ENCODE measurements at places on chromosomes 5 and 9.

- DNase-seq: no peak
These were observed 118.8 kb upstream of the ADAMTS19 start for GRCh38 chr5:129341306-129341705.

DNA sequence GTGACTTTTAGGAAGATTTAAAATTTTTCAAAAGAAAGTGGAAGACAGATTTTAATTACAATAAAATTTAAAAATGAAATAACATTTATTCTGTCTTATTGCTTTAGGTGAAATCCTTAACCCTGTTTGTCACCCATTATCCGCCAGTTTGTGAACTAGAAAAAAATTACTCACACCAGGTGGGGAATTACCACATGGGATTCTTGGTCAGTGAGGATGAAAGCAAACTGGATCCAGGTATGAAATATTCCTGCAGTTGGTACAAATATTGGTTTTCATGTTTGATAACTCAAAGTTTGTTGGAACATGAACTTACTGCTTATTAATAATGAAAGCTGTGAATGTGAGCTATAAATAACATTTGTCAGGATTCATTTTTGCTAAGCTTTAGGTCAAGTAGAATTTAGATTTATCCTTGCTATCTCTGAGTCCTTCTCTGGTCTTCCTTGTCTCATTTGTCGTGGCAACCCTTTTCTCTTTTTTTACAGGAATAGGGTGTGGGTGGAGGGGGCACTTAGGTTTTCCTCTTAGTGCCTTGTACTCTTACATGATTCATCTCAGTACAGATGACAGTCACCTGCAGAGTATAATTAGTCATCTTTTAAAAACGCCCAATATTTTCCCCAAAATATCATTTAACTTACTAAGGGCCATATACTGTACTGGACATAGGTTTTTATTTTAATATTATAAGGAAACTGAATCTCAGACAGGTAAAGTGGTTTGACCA, 95.3 kb upstream of the RASGRF2 start:
- DNase-seq: no peak

DNA sequence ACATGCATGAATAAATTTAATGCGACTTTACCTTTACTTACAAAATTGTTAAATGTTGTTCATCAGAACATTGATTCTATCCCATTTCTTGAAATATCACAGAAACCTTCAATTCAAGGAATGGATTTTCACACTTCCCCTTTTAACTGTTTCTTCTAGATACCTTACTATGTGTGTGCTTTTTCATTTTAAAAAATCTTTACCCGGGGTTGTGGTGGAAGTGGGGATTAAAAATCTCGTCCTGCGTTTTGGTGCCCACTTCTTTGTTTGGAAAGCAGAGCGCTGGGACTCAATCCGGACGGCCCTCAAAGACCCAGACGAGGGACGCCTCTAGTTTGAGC, 5.8 kb upstream of the MEF2C start:
- DNase-seq: no peak

GRCh38 chr5:98902733-98903132, 26.1 kb downstream of the CHD1 start:
- DNase-seq: no peak

DNA sequence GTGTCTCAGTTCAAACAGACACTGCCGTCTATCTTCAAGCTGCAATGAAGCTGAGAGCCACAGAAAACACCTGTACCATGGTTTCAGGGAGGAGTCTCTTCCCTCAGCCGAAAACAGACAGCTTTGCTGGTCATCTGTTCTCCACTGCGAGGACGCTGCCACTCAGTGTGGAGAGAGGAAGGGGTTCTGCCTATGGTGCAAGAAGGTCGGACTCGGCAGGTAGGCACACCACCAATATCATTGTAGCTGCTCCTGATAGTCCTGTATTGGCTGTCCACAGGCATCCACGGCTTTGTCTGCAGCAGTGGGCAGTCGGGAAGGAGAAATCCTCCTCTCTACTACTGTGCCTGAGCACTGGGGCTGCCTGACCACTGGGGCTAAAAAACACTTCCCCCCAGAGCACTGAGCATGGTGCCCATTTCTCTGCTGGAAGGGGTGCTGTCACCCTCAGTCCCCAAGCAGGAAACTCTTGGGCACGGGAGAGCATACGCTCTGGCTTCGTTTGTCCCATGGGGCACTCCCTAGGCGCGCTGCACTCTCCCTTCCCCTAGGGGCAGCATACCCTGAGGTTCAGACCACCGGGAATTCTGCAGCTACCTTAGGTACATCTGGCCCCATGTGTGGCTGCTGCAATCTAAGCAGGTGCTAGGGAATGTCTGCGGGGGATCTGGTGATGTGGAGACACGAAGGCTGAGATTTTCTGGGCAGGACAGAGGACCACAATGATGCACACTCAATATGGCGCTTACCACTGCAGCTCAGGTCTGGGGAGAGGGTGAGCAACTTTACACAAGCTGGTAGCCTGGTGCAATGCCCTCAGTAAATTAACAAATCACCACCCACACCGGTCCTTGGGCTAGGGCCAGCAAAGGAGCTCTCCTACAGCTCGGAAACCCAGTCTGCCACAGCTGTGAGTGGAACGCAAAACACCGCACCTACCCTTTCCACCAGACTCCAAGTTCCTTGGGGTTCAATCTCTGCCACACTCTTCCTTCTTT, 880.9 kb upstream of the SEMA6A start:
- no peak for DNase-seq

GRCh38 chr5:128627939-128628338, 89.9 kb upstream of the FBN2 start:
- DNase-seq: no peak

DNA sequence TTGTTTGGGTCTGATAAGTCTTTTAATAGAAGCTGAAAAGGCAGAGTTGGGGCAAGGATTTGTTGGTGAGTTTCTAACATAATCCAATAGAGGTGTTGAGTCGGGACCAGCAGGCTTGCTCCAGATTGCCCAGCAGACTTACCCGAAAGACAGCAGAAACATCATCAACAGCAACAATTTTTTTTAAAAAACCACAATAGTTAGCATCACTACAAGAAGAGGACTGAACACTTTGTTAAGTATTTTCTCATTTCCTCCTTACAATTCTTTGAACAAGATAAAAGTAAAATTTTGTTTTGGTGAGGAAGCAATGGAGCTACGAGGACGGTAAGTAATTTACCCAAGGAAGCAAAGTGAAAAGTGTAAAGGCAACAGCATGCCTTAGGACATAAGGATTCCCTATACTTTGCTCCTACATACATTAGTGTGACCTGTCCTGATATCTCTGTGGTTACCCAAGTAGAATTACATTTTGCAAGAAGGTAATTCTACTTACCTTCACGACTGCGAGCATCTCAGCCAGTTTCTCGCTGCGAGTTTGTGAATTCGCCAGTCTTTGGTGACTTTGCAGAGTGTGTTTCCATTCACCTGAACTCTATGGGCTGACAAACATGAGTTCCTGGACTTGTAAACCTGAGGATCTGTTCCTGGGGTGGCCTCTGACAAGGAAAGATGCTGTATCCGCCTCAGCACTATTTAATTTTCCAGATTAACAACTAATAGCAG, 13.2 kb downstream of the ITK start:
- no peak for DNase-seq

- DNase-seq: no peak
These were observed 146.5 kb downstream of the PPP2R2B start for GRCh38 chr5:146731909-146732659.

DNA sequence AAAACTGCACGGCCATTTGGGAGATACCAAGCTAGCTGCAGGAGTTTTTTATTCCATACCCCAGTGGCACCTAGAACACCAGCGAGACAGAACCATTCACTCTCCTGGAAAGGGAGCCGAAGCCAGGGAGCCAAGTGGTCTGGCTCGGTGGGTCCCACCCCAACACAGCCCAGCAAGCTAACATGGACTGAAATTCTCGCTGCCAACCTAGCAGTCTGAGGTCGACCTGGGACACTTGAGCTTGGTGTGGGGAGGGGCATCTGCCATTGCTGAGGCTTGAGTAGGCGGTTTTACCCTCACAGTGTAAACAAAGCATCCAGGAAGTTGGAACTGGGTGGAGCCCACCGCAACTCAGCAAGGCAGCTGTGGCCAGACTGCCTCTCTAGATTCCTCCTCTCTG, 108.9 kb upstream of the CHD1 start:
- DNase-seq: no peak

- DNase-seq: no peak
These were observed 453 bp upstream of the CCL28 start for GRCh38 chr5:43412644-43413043.

GRCh38 chr5:172356047-172356446, 72.5 kb upstream of the UBTD2 start:
- DNase-seq: no peak

- peak; percentile 27 for DNase-seq
These were observed 442.7 kb upstream of the CD180 start for GRCh38 chr5:67639313-67639712.

- DNase-seq: no peak
These were observed 7.5 kb upstream of the ERAP2 start for GRCh38 chr5:96868603-96869371.

- DNase-seq: no peak
These were observed 105.2 kb downstream of the DPYSL3 start for GRCh38 chr5:147404706-147405105.

DNA sequence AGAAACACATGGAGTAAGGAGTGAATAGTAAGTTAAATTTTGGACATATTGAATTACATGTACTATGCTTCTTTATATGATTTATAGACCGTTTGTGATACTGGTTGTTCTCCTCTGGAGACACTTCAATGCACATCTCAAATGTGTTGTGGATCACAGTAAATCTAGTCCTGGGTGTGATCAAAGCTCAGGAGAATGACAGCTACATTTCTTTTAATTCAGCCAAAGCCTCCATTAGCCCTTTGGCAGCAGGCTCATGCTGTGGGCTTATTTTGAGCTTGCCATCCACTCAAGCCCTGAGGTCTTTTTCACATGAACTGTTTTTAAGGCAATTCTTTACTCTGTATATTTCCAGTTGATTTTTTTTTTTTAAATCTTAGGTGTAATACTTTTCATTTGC, 34.6 kb upstream of the ACTBL2 start:
- no peak for DNase-seq

- no peak for DNase-seq
These were observed 161.5 kb upstream of the CDKN2B start for GRCh38 chr9:22170556-22170955.

GRCh38 chr5:9194509-9194908, 351.4 kb downstream of the SEMA5A start:
- DNase-seq: no peak

GRCh38 chr5:71817891-71818290, 98.8 kb downstream of the CARTPT start:
- DNase-seq: no peak

- no peak for DNase-seq
These were observed 2249.2 kb upstream of the C9orf72 start for GRCh38 chr9:29822458-29822857.

DNA sequence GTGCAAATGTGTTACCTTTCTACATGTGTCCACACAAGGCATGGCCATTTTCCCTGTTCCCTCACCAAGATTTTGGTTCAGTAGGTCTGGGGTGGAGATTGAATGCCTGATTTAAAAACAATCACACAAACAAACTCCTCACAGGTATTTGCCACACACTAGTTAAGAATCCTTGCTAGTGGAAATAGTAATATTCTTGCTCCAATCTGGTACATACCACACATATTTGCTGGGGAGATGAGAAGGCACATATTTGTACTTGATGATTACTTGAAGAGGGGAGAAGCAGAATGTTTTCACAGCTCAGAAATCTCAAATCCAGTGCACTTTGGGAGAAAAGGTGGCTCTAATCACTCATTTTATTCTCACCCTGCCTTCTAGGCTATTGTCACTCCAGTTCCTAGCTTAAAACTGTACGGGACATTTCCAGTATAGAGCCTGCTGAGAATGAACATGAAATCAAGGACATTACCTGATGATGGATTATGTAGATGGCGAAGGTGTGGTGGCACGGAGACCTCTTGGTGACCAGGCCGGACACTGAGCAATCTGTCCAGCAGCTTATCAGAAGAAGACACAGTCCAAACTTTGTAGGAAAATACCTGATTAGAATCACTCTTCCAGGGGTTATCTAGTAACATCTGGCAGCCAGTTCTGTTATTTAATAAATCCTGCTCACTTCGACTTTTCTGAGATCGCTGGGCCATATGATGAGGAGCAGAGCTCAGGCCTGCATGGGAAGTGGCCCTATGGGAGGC, 116.1 kb upstream of the IL6ST start:
- no peak for DNase-seq

DNA sequence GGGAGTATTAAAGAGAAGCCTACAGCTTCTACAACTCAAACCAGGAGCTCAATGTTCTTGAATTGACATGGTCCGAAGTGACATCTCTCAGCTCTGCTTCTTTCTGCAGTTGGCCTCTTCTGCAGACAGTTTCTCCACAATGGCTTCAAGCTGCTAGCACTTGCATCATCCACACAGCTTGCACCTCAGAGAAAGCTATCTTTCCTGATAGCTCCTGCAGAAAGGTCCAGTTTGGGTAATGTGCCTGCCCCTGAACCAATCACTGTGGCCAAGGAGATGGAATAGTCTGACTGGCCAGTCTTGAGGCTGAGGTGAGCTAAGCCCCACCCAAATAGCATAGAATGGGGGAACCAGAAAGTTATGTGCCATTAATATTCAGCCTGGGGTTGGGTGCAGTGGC, 95.8 kb upstream of the ABCA1 start:
- no peak for DNase-seq

DNA sequence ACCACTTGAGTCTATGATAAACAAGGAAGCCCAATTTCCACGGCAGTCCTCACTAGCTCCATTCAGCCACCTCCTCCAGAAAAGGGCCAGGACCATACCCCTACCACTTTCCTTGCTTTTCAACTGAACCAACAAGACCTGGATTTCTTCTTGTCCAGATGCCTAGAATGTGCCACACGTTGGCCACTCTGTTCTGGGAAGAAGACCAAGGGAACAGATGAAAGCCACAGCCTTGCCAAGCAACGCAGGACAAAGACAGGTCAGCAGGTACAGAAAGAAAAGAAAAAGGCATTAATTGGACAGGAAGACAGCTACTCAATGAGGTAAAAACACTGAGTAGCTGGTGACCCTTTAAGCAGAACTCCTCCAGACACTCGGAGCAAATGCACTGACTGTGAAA, 2.2 kb downstream of the CCNJL start:
- DNase-seq: no peak

GRCh38 chr9:78028926-78029325, 2.7 kb downstream of the GNAQ start:
- no peak for DNase-seq

GRCh38 chr5:175478384-175479124, at the start of gene SFXN1:
Gene SFXN1 (plus strand): TSS chr5:175478560. CDS start chr5:175492104, 13,544 bp downstream.
- DNase-seq: peak; percentile 80

Data from glutamatergic neuron (in vitro differentiated cells).